Stimulated activated naive CD4-positive, alpha-beta T cell (primary cell): ENCODE measurements at places on chromosomes 13 and 19.

DNA sequence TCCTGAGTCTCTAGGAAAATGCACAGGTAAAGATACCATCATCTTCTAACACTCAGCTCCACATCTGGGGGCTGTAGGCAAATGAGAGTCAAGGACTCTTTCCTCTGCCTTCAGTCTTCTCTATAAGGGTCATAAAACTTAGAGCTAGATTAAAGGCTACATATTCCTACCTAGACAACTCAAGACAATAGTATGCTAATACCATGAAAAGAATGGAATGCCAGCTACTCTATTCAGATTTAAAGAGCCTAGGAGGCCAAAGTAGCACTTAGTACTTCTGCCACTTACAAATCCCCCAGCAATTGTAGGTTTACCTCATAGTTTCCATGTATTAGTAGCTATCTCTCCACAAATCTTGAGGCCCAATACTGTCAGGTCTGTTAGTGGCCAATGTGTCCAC is 453.0 kb downstream of the SLITRK5 start:
- no peak for DNase-seq

DNA sequence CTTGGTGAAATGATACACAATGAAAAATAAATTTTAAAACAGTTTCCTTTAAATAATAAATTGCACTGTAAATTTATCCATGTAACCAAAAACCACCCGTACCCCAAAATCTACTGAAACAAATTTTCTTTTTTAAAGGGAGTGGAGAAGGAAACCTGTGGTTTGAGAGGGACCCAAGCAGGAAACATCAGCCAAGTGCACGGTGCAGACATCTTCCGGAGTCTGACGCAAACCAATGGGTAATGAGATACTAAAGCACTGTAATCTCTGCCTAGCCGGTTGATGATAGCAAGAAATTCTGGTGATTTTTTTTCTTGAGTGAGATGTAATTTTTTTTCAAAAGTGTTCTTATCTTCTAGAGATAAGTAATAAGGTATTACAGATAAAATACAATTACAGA is 115.4 kb downstream of the ABCC4 start:
- peak; percentile 75 for DNase-seq

DNA sequence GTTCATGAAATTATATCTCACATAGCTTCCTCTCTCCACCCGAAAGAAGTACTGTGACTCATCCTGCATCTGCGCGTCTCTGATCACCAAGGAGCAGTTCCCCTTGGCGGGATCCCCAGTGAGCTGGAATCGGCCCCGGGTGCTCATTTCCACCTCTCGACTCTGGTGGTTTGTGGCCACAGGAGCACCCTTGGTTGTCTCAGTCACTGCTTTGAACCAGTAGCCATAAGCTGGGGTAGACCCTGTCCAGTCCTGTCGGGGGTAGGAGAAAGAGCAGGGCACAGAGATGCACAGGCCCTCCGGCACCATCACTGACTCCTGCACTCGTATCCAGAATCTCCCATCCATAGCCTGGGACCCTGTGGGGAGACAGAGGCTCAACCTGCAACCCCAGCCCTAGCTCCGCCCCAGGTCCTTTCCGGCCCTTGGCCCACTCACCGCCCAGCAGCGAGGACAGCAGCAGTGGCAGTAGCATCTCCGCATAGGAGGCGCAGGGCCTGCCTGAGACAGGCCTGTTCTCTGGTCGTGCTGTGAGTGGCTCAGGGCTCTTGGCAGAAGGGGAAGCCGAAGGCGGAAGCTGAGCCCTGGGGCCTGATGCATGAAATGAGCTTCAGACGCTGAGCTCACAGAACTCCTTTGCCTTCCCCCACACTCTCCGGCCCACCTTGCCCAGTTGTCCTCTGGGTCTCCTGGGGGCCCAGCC is at the start of gene SIGLEC10:
TSS of gene SIGLEC10 (minus strand) at position 536 of the 703 bp plus-strand sequence. CDS start at position 475, 61 bp downstream.
- DNase-seq: no peak

DNA sequence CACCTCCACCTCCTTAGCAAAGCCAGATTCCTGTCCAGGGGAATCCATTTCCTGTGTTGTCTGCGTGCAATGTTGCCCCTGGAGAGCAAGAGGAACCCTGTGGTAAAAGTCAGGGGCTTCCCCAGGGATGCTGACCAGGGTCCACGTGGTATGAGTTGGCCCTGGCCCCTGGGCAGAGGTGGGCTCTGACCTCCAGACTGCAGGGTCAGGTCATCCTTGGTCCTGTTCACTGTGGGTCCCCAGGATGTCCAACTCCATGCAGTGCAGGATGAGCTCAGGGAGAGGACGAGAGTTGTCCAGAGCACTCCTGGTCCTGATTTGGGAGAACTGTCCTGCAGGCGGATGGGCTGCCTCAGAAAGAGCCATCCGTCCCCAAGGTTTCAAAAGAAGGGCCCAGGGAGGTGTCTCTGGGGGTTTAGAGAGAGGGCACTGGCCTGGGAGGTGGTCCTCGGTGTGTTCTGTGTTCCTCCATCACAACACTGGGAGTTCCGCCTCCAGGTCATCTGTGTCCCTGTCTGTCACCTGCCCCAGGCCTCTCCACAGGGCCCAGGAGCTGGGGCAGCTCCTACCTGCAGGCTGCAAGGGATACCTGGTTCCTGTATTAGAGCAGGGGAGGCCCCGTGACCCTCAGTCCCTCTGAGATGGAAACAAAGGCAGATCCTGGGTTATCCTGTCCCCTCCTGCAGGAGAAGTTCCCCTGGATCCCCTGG is 1.2 kb upstream of the CEACAM4 start:
- no peak for DNase-seq

DNA sequence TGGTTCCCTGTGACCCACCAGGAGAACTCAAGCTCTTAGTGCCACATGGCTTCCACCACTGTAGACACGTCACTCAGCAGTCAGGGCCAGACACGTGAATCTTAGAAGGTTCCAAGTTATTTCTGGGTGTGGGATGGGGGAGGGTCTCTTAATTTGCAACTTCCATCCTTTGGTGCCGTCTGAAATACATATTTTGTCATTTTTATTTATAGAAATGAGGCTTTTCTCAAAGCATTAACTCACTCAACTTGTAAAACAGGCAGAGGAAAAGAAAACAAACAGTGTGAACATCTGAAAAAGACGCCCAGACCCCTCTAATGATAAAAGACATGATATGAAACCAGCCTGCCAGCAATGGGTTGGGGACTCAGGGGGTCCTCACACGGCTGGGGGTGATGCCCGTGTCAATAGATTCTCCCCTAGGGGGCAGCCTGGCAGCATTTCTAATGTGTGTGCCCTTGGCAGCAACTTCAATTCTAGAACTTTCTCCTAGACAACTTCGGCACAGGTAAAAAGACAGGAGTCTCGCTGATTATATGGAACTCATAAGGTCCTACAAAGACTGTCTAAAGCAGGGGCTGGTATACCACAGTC is 15.4 kb downstream of the PIP5K1C start:
- DNase-seq: no peak

DNA sequence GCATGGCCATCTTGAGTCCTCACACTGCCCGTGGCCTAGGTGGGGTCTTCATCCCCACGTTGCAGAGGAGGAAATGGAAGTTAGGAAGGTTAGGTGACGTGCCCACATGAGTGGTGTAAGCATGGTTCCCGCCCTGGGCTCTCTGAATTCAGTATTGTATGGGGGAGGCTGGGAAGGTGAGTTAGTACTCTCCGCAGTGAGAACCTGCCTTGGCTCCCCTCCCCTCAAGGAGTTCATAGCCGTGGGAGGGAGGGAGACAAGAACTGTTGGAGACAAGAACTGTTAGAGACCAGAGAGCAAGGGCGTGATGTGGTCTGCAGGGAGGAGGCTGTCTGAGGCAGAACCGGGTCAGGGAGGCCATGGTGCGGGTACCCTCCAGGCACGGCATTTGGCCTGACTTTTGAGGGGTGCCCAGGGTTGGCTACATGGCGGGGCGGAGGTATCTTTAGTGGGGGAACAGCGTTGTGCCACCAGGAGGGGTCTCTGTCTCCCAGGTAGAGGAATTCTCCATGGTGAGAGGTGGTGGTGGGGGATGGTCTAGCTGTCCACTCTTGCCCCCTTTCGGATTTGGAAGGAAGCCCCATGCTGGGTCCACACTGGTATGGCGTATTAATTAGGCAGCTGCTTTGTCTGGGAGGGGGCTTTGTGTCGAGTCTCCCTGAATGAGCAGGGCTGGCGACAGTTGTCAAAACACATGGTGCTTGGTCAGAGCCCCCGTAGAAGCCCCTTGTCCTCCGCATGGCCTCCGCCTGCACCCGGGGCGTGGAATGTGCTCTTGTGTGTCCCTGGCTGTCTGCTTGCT is 45.8 kb downstream of the CAPN12 start:
- no peak for DNase-seq

- DNase-seq: no peak
These were observed 40.8 kb upstream of the F7 start for GRCh38 chr13:113064534-113065405.

DNA sequence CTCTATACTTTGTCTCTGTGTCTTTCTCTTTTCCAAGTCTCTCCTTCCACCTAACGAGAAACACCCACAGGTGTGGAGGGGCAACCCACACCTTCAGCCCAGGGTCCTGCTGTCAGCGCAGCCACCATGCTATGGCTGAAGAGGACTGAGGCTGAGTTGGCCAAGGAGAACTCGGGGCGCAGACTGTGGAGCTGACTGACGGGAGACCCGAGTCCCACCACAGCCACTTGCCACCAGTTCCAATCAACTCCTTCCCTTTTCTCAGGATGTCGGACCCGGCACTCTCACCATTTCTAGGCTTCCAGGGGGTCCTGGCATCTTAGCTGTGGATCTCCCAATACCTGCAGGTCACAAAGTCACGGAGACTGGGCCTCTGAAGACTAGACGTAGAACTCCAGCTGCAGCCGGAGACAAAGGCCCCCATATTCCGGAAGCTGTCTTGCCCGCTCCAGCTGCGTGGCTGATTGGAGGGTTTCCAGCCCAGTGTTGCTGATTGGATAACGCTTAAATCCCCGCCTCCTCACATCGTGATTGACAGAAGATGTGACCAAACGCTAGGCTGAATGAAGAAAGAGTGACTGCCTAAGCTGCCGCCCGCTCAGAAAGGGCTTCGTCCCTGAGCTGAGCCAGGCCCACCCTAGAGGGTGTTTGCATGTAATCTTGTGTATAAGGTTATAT is 63.6 kb downstream of the ZNF429 start:
- peak; percentile 89 for DNase-seq

GRCh38 chr19:46218160-46218559 is 11.4 kb upstream of the IGFL1 start:
- DNase-seq: no peak

- DNase-seq: no peak
These were observed 21.4 kb upstream of the TCF3 start for GRCh38 chr19:1673645-1674292.

DNA sequence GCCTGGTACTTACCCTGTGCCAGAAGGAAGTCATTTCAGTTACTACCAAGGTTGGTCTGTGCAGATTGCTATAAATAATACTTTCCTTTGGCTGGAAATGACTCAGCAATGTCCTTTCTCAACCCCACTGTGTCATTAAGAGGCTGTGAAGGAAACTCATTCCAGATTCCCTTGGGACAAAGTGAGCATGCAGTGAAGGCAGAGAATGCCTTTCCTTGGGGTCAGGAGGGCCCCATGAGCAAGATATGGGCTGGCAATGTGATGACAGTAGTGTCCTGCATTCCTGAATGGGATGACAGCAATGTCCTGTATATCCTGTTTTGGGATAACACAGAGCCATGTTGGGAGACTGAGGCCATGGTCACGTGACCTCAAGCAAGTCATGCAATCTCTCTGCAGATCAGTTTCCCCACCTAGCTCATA is 213.1 kb upstream of the TMTC4 start:
- DNase-seq: no peak

- DNase-seq: no peak
These were observed 9.8 kb upstream of the LGALS16 start for GRCh38 chr19:39645800-39646411.

GRCh38 chr19:38333245-38333644 is 2.4 kb upstream of the CATSPERG start:
- DNase-seq: no peak

DNA sequence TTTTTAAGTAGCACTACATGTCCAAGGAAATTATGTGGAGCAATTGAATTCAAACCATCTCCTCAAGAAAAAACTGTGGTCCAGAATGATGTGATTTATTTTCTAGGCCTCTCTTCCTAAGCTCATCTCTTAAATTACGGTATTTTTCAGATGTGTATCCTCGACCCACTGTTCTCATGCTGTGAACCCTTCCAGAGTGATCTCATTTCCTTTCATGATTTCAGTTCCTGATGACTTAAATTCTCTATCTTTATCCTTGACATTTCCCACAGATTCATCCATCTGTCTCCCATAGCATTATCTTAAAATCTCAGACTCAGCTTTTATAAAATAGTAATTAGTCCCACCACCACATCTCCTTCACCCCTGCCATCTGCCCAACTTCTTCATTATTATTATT is 117.6 kb upstream of the SPRY2 start:
- DNase-seq: no peak

DNA sequence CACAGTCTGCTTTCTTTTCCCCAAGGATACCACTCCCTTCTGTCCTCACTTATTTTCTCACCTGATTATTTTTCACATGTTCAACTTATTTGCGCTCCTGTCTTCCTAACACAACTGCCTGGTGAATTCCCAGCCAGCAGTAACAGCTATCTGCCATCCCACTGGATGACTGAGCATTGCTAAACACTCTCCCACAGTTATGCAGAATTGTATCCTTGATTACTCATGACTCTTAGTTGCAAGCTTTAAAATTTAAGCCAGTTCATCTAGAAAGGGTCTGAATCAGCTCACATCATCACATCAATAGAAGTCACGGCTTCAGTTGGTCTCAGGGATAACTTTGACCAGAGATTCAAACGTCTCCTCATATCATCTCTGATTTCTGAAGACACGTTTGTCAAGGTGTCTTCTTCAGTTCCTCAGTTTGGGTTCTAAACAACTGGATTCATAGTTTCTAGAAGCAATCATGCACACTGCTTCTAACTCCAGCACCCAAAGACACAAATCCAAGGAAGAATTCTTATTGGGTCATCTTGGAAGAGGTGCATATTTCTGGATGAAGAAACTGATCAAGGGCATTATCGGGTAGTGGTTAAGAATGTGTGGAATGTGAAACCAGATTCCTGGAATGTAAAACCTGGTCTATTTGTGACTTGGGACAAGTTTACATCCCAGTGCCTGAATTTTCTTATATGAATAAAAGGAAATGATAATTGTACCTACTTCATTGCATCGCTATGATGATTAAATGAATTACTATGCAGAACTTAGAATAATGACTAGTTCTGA is 13.9 kb upstream of the DACH1 start:
- no peak for DNase-seq

- no peak for DNase-seq
These were observed 69.8 kb upstream of the STARD13 start for GRCh38 chr13:33355201-33355895.

DNA sequence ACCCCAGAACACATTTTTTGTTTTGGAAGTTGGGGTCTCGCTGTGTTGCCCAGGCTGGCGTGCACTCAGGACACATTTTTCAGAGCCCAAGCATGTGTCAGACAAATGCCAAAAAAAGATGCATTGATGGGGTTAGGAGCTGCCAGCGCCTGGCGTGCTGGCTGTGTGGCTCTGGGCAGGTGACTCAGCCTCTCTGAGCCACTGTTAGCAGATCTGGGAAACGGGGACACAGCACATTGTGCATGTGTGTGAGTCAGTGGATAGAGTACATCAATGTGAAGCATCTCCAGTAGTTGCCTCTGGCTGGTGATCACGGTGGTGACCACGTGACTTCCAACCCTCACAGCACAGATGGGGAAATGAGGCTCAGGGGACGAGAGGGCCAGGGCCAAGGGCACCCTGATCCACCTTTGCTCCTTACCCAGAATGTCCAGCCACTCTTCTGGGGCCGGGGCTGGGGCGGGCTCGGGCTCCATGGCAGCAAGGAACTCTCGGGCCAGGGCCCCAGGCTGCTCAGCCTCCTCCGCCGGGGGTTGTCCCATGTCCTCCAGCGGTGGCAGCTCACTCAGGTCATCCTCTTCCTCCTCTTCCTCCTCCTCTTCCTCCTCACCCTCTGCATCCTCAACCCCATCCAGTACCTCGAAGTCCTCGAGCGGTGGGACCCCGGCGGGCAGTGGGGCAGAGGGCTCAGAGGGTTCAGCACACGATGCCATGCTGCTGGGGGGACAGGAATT is 1.9 kb downstream of the FKBP8 start:
- DNase-seq: no peak
